ENCODE measurements at places on chromosomes 7 and 10.

- no peak for DNase-seq
Measured at GRCh38 chr10:470339-471003, 219.0 kb downstream of the DIP2C start.

DNA sequence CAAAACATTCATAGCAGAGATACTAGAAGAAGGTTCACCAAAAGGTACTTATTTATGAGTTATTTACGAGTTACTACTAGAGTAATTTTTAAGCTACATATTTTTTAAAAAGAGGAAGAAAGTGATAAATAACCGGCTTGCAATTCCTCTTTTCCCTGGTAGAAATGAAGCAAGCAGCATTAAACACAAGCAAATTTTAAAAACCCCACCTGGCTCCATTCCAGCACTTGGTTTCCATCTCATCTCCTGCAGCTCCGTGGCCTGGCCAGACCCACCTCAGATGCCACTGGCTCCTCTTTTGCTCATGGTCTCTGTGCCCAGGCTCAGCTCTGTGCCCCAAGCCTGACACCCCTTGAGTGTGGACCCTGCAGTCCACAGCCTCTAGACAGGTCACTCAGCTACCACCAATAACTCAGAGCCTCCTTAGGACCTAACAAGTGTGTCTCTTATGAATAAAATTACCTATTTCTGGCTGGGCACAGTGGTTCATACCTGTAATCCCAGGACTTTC, 479.5 kb downstream of the TNS3 start:
- DNase-seq: no peak

- no peak for DNase-seq
Measured at GRCh38 chr7:19248681-19249080, 103.5 kb upstream of the FERD3L start.

GRCh38 chr10:29969255-29970011, 90.0 kb downstream of the JCAD start:
- no peak for DNase-seq

DNA sequence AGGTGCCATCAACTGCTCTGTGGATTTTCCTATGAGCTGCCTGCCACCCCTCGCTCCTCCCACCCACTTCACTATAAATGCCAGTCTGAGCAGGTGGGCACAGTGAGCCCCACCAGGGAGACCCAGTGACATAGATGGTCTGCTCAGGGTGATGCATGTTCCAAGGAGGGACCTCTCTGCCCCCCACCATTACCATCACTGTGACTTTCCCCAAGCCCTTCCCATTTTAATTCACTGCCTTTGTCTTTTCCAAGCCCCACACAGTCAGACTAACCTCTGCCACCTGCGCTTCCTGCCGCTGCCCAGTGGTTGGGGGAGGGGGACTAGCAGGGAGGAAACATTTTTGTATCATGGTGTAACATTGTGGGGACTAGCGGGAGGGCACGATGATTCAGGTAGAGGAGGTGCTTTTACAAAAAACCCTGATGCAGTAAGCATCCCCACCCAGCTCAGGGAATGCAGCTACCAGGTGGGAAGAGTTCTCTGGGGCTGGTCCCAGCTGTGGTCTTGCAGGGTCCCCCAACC, 24.6 kb downstream of the PRSS2 start:
- no peak for DNase-seq

GRCh38 chr7:23787272-23787671, 77.3 kb downstream of the STK31 start:
- no peak for DNase-seq

DNA sequence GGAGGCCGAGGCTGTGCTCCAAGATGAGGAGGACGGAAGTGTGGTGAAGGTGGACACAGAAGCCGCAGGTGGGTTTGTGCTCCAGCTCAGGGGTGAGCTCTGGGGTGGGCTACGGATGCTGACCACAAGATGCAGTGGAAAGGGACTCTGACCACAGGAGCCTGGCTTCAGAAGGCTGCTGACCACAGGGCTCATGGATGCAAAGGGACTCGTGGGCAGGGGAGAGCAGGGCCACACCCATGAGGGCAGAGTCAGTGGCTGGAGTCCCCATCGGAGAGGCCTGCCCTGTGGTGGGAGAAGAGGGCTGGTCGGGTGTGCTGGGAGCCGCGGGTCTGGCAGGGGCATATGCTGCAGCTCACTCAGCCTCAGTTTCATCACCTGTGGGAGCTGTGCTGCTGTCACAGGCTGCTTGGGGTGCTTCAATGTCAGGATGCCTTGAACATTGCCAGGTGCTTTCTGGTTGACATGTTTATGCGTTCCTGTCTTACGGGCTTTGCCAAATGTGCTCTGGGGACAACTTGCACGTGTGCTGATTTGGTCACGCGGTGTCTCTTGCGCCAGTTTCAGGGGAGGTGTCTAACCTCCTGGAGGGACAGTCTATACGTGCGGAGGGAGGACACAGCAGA, 13.7 kb downstream of the SCART1 start:
- DNase-seq: no peak

DNA sequence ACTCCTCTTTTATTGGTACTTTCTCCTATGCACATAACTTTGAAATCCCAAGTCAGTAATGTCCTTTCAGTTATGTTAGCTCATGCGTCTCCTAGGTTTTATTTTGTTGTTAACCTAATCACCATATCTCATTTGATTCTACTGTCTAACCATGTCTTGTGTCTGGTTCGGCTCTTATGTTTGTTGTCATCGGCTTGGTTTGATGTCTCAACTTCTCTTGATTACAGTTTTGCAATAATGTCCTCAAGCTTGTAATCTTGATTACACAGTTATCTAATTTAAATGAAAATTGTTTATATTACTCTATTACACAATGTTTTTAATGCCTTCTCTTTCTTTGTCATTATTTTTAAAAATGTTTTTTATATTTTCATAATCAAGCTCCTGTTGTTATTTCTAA, 35.9 kb upstream of the SEMA3A start:
- DNase-seq: no peak

DNA sequence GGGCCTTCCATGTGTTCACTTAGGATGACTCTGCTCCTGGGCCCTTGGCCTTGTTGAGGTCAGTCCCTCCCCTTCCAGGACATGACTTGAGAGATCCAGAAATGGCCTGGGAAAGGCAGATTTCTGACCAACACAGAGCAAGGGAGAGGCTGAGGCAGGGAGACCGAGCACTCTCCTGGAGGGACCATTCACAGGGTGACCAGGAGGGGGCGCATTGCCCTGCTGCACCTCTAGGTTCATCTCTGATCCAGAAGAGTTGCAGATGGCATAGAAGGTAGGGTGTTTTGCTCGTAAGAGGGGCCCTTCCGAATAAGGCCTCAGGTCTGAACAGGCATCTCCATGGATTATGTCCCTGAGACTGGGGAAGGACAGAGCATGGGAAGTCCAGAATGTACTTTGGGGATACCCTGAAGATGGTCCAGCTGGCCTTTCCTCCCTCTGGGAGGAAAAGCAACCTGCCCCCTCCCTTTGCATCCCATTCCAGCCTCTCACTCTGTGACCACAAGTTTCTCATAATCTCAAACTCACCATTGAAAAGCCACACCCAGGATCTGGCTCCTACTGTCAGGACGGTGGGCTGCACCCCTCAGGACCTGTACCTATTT, 6.6 kb downstream of the DMBT1 start:
- DNase-seq: no peak

DNA sequence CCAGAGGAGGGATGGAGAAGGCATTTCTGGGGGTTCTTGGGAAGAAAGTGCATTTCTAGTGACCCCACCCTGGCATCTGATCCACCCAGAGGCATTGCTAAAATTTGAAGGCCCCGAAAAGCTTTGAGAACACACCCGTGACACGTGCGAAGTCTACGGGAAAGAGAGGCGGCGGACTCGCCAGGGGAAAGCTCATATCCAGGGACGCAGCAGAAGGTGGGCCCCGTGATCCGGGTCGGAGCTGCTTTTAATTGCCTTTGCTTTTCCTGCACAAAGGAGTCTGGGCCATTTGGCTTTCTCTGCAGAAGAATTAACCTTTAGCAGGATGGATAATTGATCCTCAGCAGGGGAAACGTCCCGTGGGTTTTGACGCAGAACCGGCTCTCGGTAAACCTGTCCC, 50.3 kb downstream of the CARD11 start:
- DNase-seq: no peak

DNA sequence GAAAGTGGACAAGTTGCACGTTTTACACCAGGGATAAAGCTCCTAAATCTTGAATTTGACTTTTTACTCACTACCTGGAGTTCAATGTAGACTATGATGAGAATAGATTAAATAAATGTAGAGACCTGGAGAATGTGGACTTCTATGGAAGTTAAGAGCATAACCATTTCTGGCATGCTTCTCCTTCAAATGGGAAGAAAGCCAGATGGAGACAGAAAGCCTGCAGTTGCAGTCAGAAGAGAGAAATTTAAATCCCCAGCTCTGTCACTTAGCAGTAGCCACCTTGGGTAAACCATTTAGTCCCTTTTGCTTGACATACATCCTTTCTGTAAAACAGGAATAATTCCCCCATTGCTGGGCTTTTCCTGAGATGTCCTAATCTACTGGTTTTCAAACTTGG, 355.3 kb upstream of the AUTS2 start:
- no peak for DNase-seq

- DNase-seq: no peak
Measured at GRCh38 chr7:102455596-102455995, 9.1 kb downstream of the ALKBH4 start.

- DNase-seq: no peak
Measured at GRCh38 chr7:55969391-55969790, 5.0 kb downstream of the NIPSNAP2 start.

DNA sequence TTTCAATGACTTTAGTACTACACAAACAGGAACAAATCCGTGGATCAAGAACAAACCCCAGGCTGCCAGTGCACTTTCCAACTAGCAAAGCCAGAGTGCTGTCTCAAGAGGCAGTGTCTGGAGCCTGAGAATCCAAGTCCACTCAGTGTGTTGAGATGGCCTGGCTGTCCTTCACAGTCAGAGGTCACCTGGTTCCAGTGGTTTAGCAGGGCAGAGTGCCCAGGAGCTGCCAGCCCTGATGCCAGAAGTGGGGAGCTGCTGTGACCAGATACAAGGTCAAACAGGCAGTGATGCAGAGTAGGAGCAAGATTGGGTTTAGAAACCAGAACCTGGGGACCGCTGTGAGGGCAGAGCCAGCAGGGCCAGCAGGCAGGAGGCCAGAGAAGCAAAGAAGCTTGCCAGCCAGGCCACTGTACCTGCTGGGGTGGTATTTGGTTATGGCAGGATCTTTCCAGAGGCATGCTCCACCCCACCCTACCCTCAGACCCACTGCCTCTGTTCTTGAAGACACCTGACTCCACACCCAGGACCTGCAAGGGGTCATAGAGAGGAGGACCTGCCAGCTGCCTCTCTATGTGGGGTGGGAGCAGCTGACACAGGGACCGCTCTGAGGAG, 35.6 kb upstream of the C10orf90 start:
- no peak for DNase-seq

GRCh38 chr10:11089272-11089671, 71.6 kb downstream of the CELF2 start:
- DNase-seq: no peak

DNA sequence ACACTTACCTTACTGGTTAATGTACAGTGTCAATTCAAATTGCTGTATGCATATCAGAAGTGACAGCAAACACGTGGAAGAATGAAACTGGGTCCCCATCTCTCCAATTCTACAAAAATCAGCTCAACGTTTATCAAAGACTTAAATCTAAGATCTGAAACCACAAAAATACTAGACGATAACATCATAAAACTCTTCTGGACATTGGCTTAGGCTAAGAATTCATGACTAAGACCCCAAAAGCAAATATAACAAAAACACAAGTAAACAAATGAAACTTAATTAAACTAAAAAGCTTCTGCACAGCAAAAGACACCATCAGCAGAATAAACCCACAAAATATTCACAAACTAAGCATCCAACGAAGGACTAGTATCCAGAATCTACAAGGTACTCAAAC, 35.9 kb upstream of the PFKP start:
- DNase-seq: no peak

GRCh38 chr10:1524540-1524939, 212.8 kb downstream of the ADARB2 start:
- DNase-seq: no peak

DNA sequence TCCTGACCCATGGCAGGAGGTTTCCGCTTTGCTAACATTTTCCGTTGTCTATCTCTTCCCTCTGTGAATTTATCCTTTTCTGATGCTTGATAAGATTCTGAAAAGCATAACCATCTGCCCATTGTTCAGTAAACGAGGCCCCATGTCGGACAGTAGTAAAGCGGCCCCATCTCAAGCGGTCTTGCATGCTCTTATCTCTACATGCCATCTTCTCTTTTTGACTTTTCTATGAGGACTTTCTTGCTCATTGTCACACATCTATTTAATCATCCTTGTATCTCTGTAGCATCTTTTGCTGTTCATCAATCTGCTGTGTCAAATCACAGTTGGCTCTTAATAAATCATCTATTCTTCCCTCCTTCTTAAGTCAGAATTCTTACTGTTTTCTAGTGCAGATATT, 37.6 kb downstream of the ZNF248 start:
- no peak for DNase-seq

- peak; percentile 93 for DNase-seq
Measured at GRCh38 chr7:34096198-34096651, 190.9 kb downstream of the BMPER start.

GRCh38 chr10:58175990-58176900, 91.4 kb downstream of the IPMK start:
- no peak for DNase-seq

GRCh38 chr7:155693826-155694225, 49.4 kb downstream of the RBM33 start:
- no peak for DNase-seq

DNA sequence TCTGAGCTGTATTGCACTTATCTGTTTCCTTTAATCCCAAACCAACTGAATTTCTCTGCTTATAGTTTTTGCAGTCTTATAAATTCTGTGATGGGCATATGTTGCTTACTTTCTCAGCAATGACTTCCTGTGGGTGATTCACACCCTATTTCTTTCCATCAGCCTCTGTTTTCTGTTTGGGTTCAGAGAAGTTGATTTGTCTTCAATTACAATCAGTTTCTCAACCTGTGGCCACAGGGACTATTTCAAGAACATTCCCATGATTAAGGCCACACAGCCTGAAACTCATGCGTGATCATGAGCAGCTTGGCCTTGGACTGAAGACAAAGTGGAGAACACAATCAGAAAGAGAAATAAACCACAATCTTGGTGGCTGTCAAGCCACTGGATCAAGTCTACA, 1174.6 kb upstream of the C7orf33 start:
- peak; percentile 41 for DNase-seq

DNA sequence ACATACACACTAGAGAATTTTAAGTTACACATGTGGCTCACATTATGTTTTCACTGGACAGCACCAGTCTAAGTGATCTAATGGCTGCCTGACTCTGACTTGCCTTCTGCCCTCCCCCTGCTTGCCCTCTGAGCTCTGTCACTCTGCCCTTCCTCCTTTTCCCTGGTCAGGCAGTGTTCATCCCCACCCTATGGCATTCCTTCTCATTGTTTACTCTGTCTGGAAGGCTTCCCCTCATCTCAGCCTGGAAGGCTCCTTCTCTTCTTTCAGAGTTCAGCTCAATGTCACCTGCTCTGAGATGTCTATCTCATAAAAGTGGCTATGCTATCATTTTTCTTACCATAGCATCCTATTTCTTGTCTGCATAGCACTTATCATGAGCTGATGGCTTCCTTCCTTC, 305.7 kb downstream of the BMPER start:
- no peak for DNase-seq
